ENCODE measurements at places on chromosomes 5 and 9. TPM values are rescaled to one million over a fixed set of nuclear protein-coding genes. Genes with fewer than 3 reads are reported as not detected.

DNA sequence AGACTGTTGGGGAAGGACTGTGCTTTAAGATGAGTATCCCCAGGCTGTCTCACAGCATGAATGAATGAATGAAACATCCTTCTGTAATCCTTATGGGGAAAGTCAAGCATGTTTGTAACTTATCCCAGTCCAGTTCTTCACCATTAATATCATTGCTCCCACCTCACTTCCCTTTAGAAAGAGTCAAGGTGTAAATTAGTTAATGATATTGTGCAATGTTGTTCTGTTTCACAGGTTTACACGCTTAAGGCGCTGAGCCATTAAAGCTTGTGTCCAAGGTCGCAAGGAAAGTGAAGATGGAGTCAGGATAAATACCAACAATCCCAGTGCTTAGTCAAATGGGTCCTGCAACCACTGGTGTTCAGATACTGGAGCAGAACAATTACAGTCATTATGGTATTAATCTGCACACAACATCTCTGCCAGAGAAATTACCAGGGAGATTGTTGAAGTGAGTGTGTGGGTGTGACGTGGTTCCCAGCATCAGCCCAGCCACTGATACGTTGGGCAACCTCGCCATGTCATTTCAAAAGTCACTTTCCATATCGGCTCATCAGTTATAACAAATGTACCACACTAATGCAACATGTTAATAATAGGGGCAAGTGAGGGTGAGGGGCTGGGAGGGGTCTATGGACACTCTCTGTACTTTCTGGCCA lies 1.5 kb upstream of the MYO10 start:
- no peak overlapping the region for H3K4me3 ChIP-seq
- H3K27ac ChIP-seq = no peak overlapping the region

- no peak overlapping the region for H3K27ac ChIP-seq
- H3K36me3 ChIP-seq = no peaks in the 10 kb centered on the region
- DNase-seq = no peak
- H3K4me1 ChIP-seq = peaks cover 14% of the 10 kb centered on the region
- no peak overlapping the region for H3K4me3 ChIP-seq
- H3K27me3 ChIP-seq = peaks cover 52% of the 10 kb centered on the region
These were observed 185.9 kb upstream of the ZNF618 start for GRCh38 chr9:113690055-113690740.

DNA sequence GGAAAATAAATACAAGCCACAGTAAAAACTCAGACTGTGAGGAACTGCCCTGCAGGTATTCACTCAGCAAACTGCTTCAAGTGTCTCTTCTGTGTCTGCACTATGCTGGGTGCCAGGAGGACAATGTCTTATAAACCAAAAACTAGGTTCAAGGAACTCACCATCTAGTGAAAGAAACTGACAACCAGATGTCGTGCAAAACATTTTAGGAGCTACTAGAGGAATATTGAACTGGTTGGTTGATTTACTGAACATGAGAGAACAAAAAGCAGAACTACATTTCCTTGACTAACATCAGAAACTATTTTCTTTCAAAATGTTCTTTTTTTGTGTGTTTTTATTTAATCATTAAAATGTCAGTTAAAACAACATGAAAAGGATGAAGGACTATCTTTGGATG lies 35.2 kb downstream of the ZNF366 start:
- no peak for DNase-seq
- no peak overlapping the region for H3K27ac ChIP-seq
- no peaks in the 10 kb centered on the region for H3K4me1 ChIP-seq
- no peak overlapping the region for H3K4me3 ChIP-seq

DNA sequence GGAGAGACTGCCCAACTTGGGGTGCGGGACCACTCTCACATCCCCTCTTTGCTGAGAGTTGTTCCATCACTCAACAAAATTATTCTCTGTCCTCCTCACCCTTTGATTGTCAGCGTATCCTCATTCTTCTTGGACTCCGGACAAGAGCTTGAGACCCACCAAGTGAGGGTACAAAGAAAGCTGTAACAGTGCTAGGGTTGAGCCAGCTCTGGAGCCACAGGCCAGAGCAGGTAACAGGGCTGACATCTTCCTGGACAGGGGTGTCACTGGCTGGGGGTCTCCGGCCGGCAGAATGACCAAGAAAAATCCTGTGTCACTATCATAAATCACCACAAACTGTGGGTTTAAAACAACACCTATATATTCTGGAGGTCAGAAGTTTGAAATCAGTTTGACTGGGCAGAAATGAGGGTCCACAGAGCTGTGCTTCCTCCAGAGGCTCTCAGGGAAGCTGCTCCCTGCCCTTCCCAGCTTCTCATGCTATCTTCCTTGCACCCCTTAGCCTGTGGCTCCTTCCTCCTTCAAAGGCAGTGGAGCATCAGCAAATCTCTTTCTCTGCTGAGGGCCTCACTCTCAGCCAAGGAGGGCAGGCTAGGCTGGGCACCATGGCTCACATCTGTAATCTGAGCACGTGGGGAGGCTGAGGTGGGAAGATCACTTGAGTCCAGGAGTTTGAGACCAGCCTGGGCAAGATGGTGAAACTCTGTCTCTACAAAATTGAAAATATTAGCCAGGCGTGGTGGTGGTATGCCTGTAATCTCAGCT lies 4.1 kb upstream of the BBLN start:
- no peaks in the 10 kb centered on the region for H3K27me3 ChIP-seq
- no peak overlapping the region for H3K4me3 ChIP-seq
- no peaks in the 10 kb centered on the region for H3K36me3 ChIP-seq
- peaks cover 8% of the 10 kb centered on the region for H3K4me1 ChIP-seq
- no peak overlapping the region for H3K27ac ChIP-seq

The RUSC2 gene
- 3.0 TPM for total RNA-seq

The PCDHB10 gene
- total RNA-seq = not detected

The PRDM9 gene
- not detected for total RNA-seq

All from activated CD4-positive, alpha-beta memory T cell treated with anti-CD3 and anti-CD28 coated beads for 36 hours (primary cell).